Stimulated activated CD4-positive, alpha-beta T cell treated with anti-CD3 and anti-CD28 coated beads, Interleukin-4, amount 100 ng/mL, for 1 hour (primary cell): ENCODE measurements at places on chromosomes 11 and 22.

GRCh38 chr11:66012946-66013761 lies 1.3 kb downstream of the CST6 start:
- DNase-seq = no peak

DNA sequence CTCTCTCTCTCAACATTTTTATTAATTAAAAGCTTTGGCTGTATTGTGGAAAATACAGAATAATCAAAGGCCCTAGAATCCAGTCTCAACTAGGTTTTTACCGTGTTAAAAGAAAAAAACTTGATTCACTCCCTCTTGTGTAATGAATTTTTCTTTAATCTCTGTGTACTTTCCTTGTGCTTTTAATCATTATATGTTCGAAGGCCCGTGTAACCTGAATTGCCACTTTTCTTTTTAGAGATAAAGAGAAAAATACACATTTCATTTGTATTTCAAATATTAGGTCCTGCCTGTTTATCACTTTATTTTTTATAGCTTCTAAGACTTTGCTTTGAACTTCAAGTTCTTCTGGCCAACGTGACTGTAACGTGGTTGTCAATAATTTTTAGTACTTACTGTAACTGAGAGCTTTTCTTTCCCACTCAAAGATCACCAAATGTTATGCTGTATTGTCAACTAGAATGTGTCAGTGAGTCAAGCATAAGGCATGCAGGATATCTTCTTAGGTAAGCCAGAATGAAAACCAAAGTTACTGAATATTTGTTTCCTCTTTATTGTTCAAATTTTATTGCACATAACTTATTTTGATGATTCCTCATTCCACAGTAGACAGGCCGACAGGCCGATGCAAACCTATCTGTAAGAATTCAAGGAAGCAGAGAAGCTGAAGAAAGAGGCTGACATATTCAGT lies 23.3 kb upstream of the FAR1 start:
- DNase-seq = no peak

DNA sequence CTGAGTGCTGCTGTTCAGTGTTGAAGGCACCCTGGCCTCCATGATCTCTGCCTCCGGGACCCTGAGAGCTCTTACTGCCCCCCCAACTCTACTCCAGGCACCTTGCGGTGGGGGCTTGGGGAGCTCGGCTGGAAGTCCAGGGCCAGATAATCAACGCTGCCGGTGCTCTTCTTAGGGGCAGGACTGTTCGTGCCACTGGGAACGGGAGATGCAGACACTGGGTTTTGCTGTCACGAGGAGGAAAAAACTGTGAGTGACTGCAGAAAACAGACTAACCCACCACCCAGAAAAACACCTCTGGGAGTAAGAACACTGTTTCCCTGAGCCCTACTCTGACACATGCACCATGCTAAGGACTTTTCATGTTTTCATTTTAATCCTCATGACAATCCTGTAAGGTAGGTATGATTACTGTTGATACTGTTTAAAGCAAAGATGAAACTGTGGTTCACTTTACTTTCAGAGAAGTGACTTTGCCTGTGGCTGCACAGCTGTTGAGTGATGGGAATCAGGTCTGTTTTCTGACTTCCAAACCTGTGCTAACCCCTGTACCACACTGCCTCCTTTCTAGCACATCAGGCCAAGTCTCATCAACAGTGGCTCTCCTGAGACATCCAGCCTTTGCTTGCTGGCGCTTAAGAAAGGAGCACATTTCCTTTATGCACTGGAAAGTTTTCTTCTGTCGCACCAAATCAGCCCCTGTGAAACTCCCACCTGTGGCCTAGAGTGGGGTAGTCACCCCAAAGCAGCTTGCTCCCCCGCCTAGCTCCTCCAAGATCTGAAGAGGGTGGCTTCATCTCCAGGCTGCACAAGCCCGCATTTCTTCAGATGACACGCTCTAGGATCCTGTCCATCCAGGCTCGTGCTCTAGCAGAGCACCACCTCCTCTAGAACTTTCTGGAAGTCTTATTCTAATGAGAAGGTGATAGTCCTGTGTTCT lies 31.8 kb downstream of the USP35 start:
- no peak for DNase-seq

GRCh38 chr11:10590218-10590915 lies 21.9 kb upstream of the LYVE1 start:
- DNase-seq = no peak

DNA sequence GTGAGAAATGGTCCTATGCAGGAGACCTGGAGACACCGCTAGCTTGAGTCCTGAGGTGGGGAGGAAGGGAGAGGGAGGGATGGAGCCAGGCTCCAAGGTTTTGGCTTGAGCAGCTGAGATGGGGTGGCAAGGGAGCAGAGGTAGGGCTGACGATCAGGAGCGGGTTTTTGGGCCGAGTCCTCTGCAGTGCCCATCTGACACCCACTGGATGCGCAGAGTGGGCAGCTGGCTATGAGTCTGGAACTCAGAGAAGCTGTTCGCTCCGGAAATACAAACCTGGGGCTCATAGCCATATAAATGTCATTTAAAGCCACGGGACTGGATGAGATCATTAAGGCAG lies 453 bp upstream of the MAFF start:
- no peak for DNase-seq

DNA sequence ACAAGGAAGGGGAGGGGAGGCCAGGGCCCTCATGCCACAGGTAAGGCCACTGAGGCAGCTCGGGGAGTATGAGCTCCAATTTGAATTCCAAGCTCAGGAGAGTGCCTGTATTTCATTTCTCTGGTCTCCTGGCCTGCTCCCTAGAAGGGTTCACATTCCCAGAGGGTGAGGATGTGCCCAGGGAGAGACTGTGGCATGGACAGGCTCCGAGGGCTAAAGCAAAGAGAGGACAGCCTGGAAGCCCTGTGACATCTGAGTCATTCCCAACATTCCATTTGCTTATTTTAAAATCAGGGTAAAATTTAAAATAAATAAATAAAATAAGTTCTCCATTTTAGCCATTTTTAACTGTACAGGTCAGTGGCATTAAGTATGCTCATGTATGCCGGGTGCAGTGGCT lies 18.6 kb upstream of the FOLR1 start:
- DNase-seq = no peak

GRCh38 chr22:17785185-17786184 lies 11.2 kb upstream of the BID start:
- peak; percentile 76 for DNase-seq

GRCh38 chr22:29275167-29275566 lies 7.1 kb downstream of the EWSR1 start:
- DNase-seq = no peak

DNA sequence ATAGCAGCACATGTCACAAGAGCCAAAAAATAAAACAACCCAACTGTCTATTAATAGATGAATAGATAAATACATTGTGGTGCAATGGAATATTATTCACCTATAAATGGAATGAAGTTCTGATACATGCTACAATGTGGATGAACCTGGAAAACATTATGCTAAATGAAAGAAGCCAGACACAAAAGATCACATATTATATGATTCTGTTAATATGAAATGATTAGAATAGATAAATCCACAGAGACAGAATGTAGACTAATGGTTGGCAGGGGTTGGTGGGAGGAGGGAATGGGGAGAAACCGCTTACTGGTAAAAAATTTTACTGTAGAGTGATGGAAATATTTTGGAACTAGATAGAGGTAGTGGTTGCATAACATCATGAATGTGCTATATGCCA lies 32.9 kb upstream of the RRM1 start:
- no peak for DNase-seq

- DNase-seq = no peak
Observed at GRCh38 chr11:120389693-120390584, 53.7 kb downstream of the ARHGEF12 start.

DNA sequence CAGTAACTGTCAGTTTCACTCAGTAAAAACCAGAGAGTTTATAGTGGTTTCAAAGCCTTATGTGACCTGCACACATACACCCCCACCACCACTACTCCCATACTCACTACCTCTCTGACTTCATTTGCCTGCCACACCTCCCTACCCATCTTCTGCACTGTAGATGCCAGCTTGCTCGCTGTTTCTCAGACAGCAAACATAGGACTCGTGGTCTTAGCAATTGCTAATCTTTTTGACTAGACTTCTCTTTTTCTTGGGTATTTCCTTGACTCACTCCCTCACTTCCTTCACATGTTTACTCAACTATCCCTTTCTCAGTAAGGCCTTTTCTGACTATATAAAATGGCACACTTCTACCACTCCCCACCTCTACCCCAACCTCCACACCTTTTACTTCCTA lies 27.8 kb downstream of the CEP295 start:
- DNase-seq = no peak

DNA sequence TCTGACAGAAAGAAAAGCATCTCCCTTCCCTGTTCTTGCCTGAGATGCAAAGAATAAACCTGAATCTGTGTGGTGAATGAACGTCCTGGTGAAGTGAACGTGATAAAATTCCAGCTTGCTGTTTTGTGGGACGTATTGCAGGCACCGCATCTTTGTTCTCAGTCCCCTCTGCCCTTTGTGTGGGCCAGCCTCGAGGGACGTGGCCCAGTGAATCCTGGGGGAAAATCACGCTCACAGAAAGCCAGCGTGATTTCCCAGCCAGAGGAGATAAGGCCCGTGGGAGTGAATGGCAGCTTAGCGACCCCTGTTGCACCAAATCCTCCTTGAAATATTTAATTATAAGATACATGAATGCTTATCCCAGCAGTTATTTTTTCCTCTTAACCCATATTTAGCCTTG lies 129.1 kb downstream of the COMMD9 start:
- DNase-seq = no peak

DNA sequence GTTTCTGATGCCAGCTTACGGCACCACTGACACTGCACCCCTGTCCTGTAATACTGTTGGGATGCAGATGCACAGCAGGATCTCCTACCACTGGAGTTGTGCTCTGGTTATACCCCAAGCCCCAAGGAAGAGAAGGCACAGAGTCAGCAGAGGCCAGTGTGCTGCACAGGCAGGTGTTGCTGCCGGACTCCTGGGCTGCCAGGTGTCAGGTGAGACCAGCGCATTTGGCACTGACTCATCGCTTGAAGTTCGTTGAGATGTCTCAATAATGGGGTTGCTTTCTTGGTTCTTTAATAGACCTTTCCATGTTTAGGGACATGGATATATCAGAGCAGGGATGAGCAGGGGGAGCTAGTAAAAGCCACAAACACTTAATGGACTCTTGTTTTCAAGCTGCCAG lies 75.7 kb upstream of the TTC12 start:
- no peak for DNase-seq

- no peak for DNase-seq
Observed at GRCh38 chr11:93028960-93029522, 59.6 kb downstream of the MTNR1B start.

DNA sequence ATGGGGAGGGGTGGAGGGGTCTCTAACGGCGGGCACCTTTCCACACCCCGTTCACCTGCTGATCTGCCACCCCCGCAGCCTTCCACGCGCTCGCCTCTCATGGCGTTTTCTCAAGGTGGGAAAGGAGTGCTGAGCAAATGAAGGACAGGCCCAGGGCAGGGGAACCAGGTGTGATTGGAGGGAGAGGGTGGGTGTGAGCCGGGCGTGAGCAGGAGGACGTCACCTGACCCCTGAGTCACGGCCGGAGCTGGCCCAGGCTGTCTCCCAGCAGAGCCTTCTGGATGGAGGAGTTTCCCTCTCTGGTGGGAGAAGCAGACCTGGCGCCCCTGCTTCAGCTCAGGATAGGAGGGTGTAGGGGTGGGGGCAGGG lies 14.0 kb upstream of the ARHGAP8 start:
- no peak for DNase-seq

GRCh38 chr22:36753120-36753802 lies 22.7 kb downstream of the IFT27 start:
- no peak for DNase-seq

DNA sequence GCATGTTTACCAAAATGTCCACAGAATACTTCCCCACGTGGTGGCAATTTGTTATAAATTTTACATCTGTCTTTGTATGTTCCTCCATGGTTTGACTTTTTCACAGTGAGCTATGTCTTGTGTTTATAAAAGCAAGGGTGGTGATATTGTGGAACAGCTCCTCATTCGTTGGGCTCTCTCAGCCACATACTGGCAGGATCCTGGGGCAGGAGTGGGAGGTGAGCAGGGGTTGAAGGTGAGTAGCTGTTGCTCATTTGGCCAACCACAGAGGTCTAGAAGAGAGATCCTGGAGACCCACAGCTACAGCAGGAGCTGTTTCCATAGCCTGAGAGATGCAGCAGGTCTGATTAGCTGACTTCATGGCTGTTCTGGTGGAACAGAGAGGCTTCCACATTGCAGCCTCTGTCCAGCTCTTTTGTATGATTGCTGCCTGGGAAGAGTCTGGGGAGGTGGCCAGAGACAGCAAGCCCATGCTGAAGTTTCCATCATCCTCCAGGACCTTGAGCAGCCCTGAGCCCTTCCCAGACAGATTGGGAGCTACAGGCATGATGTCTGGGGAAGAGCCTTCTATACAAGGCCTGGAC lies 128.1 kb downstream of the LDLRAD3 start:
- DNase-seq = no peak

DNA sequence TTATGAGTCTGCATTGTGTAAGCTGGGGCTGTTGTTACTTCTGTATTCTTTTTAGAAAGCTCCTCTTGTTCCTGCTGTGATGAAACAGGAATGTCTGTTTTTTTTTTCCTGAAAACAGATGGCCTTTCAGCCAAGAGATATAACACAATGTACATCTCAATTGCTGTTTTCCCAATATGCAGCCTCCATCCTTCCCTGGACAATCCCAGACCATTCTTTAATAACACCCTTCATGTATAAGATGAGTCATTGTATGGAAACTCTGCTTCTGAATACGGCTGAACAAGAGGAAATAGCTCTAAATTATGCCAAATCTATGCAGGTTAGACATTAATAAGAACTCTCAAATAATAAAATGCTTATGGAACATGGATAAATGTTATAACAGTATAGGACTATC lies 60.2 kb upstream of the LRRC4C start:
- DNase-seq = no peak

DNA sequence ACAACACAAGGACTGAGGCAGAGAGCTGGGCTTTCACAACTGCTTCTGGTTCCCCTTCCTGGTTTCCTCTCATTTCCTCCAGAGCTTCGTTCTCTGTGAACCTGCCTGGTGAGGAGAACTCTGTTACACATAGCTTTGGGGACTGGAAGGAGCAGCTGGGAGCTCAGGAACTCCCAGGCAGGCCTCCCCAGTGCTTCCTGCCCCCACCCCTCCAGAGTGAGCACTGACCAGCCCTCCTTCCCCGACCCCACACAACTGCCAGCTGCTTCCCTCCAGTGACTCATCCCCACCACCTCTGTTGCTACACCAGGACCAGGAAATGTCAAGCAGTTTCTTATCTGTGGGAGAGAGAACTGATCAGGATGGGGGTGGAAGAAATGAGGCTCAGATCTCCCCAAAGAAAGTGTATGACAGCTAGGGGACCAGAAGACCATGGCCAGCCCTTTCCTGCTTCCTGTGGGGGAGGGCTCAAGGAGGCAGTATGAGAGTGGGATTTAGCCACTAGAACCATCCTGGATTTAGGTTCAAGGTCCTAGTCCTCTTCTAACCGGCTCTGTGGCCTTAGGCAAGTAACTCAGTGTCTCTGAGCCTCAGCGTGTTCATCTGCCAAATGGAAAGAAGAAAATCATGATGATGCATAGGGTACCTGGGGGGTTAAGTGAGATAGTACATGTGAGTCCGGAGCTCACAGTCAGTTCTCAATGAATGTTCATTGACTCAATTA lies 4.5 kb upstream of the TP53I11 start:
- no peak for DNase-seq
